RPMI7951 (cell line): ENCODE measurements at places on chromosomes 5 and 9. TPM values are rescaled to one million over a fixed set of nuclear protein-coding genes. Genes with fewer than 3 reads are reported as not detected.

DNA sequence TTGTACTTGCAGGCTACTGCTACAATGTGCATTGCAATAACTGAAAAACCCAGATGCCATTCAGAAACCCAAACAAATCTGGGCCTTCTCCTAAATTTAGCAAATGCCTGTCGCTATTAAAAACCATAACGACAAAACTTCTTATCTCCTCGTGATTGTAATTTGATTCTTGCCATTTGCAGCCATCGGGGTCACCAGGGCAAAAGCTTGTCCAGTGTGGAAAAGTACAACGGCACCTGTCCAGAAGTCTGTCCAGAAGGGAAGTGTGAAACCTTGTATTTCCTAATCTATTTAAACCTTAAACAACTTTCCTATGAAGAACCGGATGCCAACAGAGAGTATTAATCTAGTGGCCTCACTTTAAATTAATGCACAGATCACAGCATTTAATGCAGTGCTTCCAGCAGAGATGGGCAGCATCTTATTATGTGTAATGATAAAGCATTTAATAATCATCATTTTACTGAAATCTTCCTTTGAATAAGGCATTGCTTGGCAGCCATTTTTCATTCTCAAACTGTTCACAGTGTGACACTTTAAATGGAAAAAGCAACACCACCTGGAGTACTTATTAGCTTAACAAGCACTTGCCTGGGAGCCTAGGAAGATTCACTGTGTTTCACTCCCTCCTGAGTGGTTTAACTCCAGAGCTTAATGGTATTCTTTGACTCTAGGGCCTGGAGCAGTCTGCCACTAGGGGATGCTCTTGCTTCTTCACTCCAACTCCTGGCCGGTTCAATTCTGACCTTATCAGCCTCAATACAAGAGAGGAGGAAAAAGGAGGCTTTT lies 4.9 kb upstream of the C7 start:
- peak; percentile 61 for DNase-seq

DNA sequence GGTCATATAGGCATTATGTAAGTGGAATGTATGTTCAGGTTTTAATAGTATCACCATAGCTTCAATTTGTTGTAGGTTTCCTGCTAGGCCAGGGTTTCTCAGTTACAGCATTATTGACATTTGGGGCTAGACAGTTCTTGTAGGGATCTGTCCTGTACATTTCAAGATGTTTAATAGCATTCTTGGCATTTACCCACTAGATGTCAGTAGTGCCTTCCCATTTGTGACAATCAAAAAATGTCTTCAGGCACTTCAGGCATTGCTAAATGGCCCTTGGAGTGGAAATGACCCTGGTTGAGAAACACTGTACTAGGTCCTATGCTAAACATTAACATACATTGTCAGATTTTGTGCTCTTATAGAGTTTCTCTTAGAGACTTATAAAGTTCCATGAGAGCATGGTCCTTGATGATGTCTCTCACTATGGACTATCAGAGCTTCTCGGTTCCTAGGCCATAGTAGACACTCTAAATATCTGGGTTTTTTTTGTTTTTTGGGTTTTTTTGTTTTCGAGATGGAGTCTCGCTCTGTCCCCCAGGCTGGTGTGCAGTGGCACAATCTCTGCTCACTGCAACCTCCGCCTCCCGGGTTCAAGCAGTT lies 1.4 kb downstream of the KIF20A start:
- peak; percentile 74 for DNase-seq

GRCh38 chr9:90365666-90366065 lies 277.0 kb downstream of the DIRAS2 start:
- no peak for DNase-seq

DNA sequence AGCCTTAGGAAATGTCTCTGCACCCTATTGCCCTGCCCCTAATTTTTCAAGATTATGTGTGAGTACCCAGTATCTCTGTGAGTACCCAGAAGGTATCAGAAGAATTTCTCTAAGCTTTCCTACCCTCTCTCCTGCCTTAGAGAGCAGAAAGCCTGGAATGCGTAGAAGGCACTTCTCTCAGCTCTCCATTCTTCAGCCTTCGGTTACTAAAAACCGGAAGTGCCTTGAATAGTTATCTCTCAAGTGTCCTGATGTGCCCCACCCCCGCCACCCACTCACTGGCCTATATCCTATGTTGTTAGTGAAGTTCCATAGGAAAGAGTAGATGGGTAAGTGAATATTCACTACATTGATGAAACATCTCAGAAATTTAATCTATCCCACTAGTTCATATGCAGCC lies 210.7 kb upstream of the CDH10 start:
- no peak for DNase-seq

GRCh38 chr5:39520232-39520572 lies 95.4 kb upstream of the DAB2 start:
- peak; percentile 87 for DNase-seq

DNA sequence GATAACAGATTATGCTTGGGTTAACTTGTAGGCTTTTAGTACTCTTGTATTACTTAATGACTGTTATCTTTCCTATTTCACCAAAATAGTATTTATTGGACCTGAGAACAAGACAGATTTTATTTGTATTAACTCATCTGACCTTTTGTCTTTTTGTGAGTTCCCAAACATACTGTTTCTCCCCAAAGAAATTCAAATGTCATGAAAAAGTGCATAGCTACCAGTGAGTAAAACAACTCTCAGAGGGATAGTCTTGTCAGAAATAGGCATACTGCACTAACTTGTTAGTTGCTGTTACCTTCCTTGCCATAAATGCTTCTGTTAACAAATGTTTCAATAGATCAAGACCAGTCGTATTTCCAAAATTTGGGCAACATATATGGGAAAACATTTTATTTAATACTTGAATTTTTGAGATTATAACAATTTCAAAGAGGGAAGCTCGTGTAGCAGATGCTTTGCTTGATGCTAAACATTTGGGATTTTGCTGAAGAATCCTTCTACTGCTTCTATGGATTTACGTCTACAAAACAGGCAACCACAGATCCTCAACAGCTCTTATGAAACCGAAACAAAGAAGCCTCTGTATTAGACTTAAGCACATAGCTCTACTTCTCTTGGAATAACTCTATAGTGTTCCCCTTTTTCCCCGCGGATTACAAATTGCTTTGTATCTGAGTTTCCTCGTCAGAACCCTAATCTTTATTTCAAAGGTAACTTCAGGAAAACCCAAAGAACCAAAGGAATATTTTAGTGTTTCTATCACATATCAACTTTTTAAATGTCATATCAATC lies 248.8 kb downstream of the MCTP1 start:
- peak; percentile 60 for DNase-seq

- DNase-seq: no peak
Measured at GRCh38 chr9:93713716-93714115, 137.3 kb downstream of the PHF2 start.

RNF183 gene
- not detected in 2 replicates for total RNA-seq
